Vagina (tissue), 2 donors: ENCODE measurements at places on chromosomes 1 and 21.

GRCh38 chr1:119298687-119299303 is 69.8 kb upstream of the HAO2 start:
- no peak for DNase-seq

DNA sequence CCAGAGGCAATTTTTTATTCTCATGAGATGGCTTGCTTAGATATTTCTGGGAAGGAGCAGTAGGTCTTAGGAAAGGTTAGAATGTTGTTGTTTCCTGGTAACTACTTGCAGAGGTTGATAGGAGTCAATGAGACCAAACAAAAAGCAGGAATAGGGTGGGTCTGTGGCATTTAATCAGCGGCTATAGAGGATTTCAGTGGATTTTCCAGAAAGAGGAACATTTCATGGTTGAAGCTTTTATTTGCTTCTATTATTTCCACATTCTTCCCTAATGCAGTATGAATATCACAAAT is 111.3 kb upstream of the PALMD start:
- DNase-seq: no peak

- DNase-seq: no peak
Measured at GRCh38 chr1:203425663-203425975, 50.0 kb upstream of the PRELP start.

DNA sequence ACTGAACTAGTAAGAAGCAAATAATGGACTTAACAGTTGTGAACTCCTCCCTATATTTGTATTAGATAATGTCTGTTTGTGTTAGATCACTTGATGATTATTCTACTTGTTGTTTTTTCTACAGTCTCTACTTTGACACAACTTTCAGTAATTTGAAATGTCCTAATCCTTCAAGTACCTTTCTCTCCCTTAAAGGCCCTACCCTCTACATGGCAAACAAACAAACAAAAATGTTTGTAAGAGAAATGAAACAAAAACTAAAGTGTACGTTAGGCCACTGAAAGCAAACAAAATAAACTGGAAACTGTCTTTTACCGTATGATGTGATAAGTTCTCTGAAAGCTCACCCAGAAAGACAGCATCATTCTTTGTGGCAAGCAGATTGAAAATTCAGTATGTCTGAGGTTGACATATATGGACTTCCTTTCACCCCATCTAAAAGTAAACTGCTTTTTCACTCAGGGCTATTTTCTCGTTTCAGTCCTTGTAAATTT is 255.9 kb upstream of the SNX7 start:
- DNase-seq: no peak

GRCh38 chr1:20343149-20343937 is 52.7 kb downstream of the VWA5B1 start:
- no peak for DNase-seq
